Hepatocyte (in vitro differentiated cells): ENCODE measurements at places on chromosomes 11 and 22. TPM values are rescaled to one million over a fixed set of nuclear protein-coding genes. Genes with fewer than 3 reads are reported as not detected.

KRTAP5-7 gene
- not detected in 2 replicates for polyA plus RNA-seq

TTC28 gene
- 13.9 and 14.7 TPM in 2 replicates for polyA plus RNA-seq

A4GALT gene
- 2.2 and 5.8 TPM in 2 replicates for polyA plus RNA-seq

MRGPRX3 gene
- not detected in 2 replicates for polyA plus RNA-seq

RASD2 gene
- polyA plus RNA-seq: 12.7 and 13.5 TPM in 2 replicates

TSPAN32 gene
- polyA plus RNA-seq: 4.8 and 7.0 TPM in 2 replicates

MLC1 gene
- polyA plus RNA-seq: 3.3 and 3.4 TPM in 2 replicates

PRG3 gene
- polyA plus RNA-seq: not detected in 2 replicates

MAP6 gene
- polyA plus RNA-seq: 4.4 and 6.4 TPM in 2 replicates

DNA sequence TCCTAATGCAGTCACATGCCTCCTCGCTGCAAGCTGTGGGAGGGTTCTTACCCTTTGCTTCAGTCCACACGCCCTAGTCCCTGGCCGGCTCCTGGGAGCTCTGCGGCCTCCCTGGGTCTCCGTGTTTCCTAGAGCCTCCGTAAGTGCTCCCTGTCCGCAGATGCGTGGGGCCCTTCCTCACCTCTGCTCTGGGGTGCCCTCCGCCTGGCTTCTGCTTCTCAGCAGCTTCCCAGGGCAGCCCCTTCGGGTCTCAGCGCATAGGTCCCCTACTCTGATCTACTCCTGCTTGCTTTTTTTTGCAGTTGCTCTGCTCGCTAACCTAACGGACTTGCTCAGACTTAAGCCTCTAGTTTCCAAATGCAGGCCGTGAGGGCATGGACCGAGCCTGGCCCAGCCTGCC lies 22.4 kb downstream of the CAPN1 start:
- no peak overlapping the region for H3K4me3 ChIP-seq
- H3K36me3 ChIP-seq: no peaks in the 10 kb centered on the region
- H3K27ac ChIP-seq: no peak overlapping the region

DNA sequence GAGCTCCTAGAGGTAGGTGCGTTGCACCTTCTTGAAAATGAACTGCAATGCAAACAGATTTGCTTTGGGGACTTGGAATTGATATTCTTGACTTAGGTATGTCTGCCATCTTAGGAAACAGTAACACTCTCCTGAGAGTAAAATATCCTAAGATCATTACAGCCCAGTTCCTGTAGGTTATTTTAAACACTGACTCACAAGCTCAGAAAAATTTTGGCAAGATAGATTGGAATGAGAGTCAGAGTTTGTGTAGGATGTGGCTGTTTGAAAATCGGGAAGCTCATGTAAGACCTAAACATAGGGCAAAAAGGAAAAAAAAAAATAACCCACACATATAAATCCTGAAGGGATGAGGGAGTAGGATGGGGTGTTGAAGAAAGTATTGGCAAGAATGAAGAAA lies 377.0 kb upstream of the LRRC4C start:
- no peak overlapping the region for H3K27ac ChIP-seq
- no peaks in the 10 kb centered on the region for H3K4me1 ChIP-seq
- H3K4me3 ChIP-seq: no peak overlapping the region
- no peak for DNase-seq

- no peak overlapping the region for H3K27ac ChIP-seq
- DNase-seq: no peak
- H3K4me1 ChIP-seq: peaks cover 11% of the 10 kb centered on the region
- no peaks in the 10 kb centered on the region for H3K36me3 ChIP-seq
- H3K4me3 ChIP-seq: no peak overlapping the region
- H3K27me3 ChIP-seq: no peaks in the 10 kb centered on the region
Measured at GRCh38 chr11:2789791-2790567, 90.2 kb upstream of the KCNQ1OT1 start.

DNA sequence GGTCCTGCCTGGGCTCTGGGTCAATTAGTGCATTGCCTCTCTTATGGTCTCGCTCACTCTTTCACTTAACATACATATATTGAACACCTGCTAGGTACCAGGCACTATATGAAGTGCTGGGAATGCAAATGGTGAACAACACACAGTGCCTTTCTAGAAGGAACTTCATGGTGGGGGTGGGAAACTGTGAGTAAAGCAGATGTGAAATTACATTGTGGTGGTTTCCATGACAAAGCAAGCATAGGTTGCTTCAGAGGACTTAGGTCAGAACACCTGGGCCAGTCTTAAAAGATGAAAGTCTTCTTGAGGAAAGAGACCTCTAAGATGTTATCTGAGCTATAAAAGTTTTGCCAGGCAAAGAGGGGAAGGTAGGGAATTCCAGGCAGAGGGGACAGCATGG lies 231.3 kb downstream of the BUD13 start:
- DNase-seq: no peak
- H3K27ac ChIP-seq: no peak overlapping the region
- H3K4me1 ChIP-seq: no peaks in the 10 kb centered on the region
- no peak overlapping the region for H3K4me3 ChIP-seq
- peaks cover 18% of the 10 kb centered on the region for H3K27me3 ChIP-seq

GRCh38 chr22:44583854-44584253 lies 85.8 kb upstream of the RTL6 start:
- H3K4me1 ChIP-seq: no peaks in the 10 kb centered on the region
- no peaks in the 10 kb centered on the region for H3K36me3 ChIP-seq
- H3K27me3 ChIP-seq: no peaks in the 10 kb centered on the region

GRCh38 chr22:33564683-33565082 lies 355.6 kb downstream of the LARGE1 start:
- H3K36me3 ChIP-seq: no peaks in the 10 kb centered on the region
- H3K27me3 ChIP-seq: no peaks in the 10 kb centered on the region
- no peak for DNase-seq
- no peak overlapping the region for H3K4me3 ChIP-seq

- H3K4me3 ChIP-seq: no peak overlapping the region
- no peaks in the 10 kb centered on the region for H3K36me3 ChIP-seq
- DNase-seq: peak; percentile 42
- peak overlapping the region; percentile 32 for H3K27ac ChIP-seq
- no peaks in the 10 kb centered on the region for H3K27me3 ChIP-seq
Measured at GRCh38 chr11:122209619-122210366, 93.8 kb upstream of the BLID start.

GRCh38 chr11:68524681-68525080 lies 64.1 kb downstream of the PPP6R3 start:
- H3K36me3 ChIP-seq: no peaks in the 10 kb centered on the region
- H3K4me3 ChIP-seq: no peak overlapping the region
- peaks cover 19% of the 10 kb centered on the region for H3K4me1 ChIP-seq
- no peaks in the 10 kb centered on the region for H3K27me3 ChIP-seq

- peak; percentile 81 for DNase-seq
- H3K36me3 ChIP-seq: no peaks in the 10 kb centered on the region
- no peak overlapping the region for H3K4me3 ChIP-seq
- H3K27ac ChIP-seq: peak overlapping the region; percentile 60
- H3K27me3 ChIP-seq: no peaks in the 10 kb centered on the region
Measured at GRCh38 chr11:73198677-73199076, 19.4 kb upstream of the P2RY2 start.

DNA sequence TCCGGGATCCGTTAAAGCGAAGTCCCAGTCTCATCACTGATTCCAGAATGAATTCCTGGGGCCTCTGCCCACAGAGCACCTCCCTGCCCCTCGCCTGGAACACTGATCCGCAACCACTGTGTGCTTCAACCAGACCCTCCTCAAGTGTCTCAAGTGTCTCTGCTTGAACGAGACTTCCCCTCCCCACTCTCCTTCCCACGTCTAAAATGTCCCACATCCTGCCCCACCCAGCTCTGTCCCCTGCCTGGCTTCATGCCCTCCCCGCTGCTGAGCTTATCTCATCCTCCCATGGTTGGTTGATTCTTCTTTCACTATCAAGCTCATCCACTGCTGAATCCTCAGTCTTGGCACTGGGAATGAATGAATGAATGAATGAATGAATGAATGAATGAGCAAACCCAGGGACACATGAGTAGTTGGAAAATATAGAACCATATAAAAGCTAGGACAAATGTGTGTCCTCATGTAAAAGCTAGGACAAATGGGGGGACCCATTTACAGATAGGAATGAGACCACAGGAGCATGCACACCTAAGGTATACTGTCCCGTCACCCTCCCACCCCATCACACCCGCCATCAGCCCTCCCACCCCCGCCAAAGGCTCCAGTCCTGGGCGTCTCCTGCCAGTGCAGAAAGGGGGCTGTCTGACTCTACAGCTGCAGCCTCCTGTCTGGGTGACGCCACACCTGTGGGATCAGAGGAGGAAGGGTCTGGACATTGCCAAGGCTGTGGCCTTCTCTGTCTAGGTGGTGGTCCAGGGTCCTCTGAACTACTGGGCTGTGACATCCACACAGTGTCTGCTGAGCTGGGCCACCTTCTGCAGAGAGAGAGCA lies 71.4 kb upstream of the LINC01488 start:
- H3K27me3 ChIP-seq: no peaks in the 10 kb centered on the region
- no peak overlapping the region for H3K4me3 ChIP-seq
- H3K4me1 ChIP-seq: no peaks in the 10 kb centered on the region
- H3K36me3 ChIP-seq: no peaks in the 10 kb centered on the region

DNA sequence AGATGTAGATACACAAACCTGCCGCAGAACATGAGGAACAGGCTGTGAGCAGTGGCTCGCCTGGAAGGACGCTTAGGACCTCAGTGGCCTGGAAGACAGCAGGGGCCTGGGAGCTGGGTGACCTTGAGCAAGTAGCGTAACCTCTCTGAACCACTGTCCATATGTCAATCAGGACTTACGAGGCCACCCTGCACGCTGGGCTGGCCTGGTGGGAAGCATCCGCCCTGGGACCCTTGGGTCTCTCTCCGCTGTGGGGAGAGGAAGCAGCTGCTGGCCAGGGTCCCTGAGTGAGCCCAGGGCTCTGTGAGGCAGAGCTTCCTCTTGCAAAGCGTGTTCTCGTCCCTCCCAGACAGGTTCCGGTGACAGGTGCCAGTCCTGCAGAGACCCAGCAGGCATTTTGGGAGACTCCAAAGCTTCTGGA lies 14.0 kb upstream of the EHD1 start:
- peak overlapping the region; percentile 98 for H3K27ac ChIP-seq
- no peaks in the 10 kb centered on the region for H3K36me3 ChIP-seq

- no peaks in the 10 kb centered on the region for H3K36me3 ChIP-seq
- no peaks in the 10 kb centered on the region for H3K27me3 ChIP-seq
- H3K4me1 ChIP-seq: peaks cover 6% of the 10 kb centered on the region
Measured at GRCh38 chr11:32888805-32889204, 3.8 kb upstream of the QSER1 start.

DNA sequence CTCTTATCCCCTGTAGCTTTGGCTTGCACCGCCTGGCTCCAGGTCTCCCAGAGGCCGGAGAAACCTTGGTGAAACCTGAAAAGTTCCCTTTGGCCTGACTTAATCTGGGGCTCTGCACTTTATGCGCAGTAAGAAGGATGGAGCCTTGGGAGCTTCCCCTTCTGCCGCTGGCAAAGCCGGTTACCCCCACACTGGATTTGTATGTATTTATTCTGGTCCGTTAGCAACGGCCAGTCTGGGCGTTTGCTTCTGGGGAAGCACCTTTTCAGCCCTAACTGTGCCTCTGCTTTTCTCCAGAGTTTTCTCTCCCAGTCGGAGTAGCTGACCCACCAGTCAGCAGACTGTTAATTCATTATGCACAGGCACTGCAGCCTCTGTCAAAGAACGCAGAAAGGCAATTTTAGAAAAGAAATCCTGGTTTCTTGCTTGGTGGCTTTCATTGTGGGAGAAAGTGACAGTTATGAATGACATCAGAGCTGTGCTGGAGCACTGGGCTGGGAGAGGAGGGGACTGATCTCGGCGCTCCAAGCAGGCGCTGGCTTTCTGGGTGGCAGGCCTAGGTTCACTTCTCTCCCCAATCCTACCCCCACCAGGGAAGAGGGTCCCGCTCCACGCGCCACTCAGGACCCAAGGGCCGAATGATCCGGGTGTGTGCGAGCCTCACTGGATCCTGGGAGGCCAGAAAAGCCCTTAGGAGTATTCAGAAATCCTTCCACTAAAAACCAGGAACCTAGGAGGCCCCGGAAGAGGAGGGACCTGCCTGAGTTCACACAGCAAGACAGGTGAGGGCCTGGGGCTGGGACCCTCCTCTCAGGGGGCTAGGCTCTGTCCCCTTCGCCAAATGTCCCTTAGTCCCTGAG lies 70.2 kb downstream of the RTL6 start:
- no peak overlapping the region for H3K4me3 ChIP-seq
- no peaks in the 10 kb centered on the region for H3K36me3 ChIP-seq
- H3K27me3 ChIP-seq: no peaks in the 10 kb centered on the region
- H3K4me1 ChIP-seq: peaks cover 15% of the 10 kb centered on the region

- no peak overlapping the region for H3K4me3 ChIP-seq
- H3K4me1 ChIP-seq: peaks cover 17% of the 10 kb centered on the region
- H3K27me3 ChIP-seq: no peaks in the 10 kb centered on the region
- DNase-seq: peak; percentile 67
- H3K27ac ChIP-seq: no peak overlapping the region
Measured at GRCh38 chr11:75639762-75640181, 29.1 kb downstream of the MAP6 start.

DNA sequence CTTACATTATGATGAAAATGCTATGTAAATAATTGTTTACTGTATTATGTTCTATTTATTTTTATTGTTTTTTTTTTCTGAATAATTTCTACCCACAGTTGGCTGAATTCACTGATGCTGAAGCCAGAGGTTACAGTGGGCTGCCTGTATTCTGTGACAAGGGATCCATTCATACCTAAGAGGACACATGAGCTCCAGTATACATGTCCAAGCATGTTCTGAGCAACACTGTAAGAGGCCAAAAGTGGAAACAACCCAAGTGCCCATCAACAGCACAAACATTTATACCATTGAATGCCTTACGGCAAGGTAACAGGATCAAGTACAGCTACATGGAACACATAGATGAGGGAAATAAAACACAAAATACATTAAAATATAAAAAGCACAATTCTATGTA lies 1.4 kb upstream of the SRSF8 start:
- peaks cover 6% of the 10 kb centered on the region for H3K4me1 ChIP-seq
- DNase-seq: no peak
- no peak overlapping the region for H3K27ac ChIP-seq
- H3K36me3 ChIP-seq: no peaks in the 10 kb centered on the region
- H3K27me3 ChIP-seq: no peaks in the 10 kb centered on the region

DNA sequence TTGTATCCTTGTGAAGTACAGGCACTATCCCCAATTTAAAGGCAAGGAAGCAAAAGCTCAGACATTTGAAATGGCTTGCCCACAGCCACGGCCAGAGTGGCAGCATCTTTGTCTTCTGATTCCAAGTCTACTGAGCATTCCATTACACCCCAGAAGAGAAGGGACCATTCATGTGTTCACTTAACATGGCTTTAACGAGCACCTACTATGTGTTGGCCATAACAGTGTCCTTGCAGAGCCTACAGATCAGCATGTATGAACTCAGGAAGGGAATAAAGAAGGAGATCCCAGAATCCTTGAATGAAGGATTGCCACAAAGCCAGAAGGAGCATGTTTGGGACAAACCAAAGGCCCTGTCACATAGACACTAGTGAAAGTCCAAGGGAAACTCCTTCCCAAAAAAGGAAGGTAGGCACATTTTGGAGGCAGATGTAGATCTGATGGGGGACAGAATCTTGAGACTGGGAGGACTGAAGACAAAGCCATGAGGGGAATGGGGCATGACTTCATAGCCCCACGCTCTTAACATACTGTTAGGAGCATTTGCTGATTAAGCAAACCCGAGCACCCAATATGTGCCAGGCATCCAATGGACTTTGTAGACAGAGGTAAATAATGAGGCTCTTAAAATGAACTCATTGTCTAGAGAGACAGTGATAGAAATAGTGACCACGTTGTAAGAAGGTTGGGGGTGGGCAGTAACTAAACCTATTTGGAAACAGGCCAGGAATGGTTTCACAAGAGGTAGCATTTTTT lies 54.9 kb downstream of the P4HA3 start:
- H3K4me3 ChIP-seq: no peak overlapping the region
- H3K27ac ChIP-seq: no peak overlapping the region
- no peaks in the 10 kb centered on the region for H3K36me3 ChIP-seq
- H3K27me3 ChIP-seq: no peaks in the 10 kb centered on the region

- DNase-seq: no peak
- H3K4me1 ChIP-seq: no peaks in the 10 kb centered on the region
- H3K27me3 ChIP-seq: no peaks in the 10 kb centered on the region
- H3K27ac ChIP-seq: peak overlapping the region; percentile 36
- no peaks in the 10 kb centered on the region for H3K36me3 ChIP-seq
- no peak overlapping the region for H3K4me3 ChIP-seq
Measured at GRCh38 chr11:74504100-74504691, 10.7 kb upstream of the LIPT2 start.
